Activated T-helper 1 cell treated with anti-CD3 and anti-CD28 coated beads, Interleukin-2, amount 50 U/mL, for 16 hours (primary cell): ENCODE measurements at places on chromosomes 11 and 22.

DNA sequence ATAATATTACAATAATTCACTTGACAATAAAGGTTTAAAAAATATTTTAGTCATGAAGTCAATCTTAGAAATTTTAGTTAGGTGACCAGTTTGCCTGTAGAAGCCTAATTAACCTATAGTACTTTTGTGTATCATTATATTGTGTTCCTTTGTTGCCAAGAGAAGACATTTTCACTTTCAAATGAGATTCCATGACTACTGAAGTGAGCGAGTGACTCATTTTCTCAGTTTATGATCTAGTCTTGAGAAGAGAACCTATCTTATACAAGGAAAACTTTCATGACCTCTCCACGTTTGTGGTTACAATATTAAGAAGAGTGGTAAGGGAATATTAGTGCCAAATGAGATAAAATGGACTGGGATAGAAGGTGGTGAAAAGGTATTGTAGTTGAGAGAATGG, 423.9 kb upstream of the CHORDC1 start:
- DNase-seq: no peak

DNA sequence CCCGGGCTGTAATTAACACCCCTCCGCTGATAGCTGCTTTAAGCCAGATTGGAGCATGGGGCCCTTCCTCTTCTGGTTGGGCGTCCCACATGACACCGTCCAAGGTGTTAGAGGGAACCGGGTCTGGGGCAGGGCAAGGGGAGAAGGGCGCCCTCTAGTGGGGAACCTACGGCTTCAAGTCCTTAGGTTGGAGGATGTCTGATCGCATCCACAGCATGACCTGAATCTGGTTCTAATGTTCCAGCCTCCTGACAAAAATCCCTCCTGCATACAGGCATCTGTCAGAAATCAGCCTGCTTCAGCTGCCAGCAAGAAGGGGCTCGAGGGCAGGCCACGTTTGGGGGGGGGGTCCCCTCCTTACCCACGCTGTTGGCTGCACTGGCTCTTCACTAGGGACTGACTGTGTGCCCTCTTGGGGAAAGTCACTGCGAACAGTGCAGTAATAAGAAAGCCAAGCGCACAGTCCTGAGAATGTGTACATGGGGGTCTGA, 94.2 kb upstream of the TBCEL start:
- DNase-seq: no peak

DNA sequence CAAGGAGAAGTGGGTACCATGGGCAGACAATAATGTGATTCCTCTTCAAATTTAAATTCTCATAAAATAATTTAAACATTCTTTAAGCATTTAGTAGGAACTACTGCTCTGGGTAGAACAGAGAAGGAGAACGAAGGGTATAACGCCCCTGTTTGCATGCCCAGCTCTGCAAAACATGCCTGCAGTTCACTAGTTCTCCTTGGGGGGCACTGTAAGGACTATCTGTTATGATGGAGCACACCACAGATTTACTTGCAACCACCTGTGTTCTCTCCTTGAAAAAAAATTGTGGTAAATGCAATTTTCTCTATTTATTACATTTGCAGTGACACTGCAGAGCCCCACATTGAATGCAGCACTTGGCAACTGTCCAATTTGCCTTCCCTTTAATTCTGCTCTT, 100.3 kb downstream of the GUCY1A2 start:
- DNase-seq: no peak

DNA sequence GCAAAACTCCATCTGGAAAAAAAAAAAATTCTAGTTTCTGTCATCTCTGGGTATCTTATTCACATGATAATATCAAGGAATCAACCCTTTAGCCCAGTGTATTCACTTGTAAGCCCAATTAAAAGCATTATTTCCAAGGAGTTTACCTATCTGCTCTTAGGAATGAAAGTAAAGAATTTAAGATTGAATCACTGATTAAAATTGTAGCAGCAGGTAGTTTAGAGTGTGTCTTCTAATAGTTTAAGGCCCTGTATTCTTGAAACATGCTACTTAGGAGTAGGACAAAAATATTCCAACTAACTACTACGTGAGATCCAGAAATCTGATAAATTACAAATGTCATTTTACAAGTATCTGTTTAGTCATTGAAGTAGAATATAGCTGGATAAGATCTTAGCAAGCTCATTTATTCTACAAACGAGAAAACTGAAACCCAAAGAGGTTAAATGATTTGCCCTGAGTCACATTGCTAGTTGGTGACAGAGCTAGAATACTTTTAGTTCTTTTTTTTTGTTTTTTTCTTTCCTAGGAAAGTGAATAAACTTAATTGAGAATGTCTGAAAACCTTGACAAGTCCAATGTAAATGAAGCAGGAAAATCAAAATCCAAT, 4.0 kb downstream of the TCP11L1 start:
- DNase-seq: no peak

DNA sequence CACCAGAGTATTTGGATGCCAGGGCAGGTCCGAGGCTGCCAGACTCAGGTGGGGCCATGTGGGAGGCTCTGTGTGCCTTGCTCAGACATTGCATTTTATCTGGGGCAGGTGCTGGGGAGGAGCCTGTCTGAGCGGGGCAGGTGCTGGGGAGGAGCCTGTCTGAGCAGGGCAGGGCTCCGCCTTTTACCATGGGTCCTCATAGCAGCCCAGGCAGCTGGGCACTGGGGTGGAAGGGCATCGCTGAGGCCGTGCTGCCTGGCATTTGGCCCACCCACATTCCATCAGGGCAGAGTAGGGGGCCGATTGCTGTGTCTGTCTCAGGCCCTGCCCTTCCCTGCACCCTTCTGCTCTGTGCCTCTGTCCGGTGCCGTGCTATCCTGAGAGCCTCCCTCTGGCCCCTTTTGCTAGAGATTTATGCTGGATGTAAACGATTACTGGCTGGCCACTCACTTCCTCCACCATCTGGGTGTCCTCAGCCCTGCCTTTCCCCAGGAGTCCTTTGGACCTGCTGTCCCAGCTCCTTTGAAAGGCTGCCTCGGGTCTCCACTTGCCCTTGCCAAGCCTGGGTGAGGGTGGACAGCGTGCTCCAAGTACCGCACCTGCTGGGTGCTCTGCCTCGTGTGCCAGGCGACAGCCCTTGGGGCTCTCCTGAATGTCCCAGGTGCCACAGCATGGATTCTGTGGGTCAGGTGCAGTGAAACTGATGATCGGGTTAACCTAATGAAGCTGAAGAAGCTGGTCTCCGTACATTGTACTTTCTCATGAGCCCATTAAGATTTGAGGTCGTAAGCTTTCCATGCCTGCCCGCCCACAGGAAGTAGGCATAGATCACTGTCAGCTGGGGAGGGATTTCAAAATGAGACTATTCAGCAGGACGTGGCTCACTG, 281.6 kb downstream of the TBC1D22A start:
- DNase-seq: no peak

DNA sequence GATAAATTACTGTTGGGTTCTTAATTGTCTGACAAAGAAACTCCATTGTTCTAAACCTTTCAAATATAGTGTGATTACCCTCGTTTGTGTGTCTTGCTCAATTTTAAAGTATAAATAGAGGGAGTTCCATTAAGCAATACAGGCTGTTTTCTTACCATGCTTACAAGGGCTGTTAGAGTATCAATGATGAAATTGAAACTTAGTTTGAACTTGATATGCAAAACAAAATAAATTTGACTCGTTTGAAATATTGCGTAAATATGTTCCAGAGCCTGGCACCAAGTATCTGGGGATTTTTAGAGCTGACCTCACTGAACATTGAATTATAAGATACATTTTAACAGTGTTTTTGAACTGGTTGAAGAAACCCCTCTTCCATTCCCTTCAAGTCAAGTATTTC, 31.7 kb downstream of the TEAD1 start:
- DNase-seq: no peak

GRCh38 chr11:124748481-124749343, 3.3 kb downstream of the VSIG2 start:
- DNase-seq: no peak

DNA sequence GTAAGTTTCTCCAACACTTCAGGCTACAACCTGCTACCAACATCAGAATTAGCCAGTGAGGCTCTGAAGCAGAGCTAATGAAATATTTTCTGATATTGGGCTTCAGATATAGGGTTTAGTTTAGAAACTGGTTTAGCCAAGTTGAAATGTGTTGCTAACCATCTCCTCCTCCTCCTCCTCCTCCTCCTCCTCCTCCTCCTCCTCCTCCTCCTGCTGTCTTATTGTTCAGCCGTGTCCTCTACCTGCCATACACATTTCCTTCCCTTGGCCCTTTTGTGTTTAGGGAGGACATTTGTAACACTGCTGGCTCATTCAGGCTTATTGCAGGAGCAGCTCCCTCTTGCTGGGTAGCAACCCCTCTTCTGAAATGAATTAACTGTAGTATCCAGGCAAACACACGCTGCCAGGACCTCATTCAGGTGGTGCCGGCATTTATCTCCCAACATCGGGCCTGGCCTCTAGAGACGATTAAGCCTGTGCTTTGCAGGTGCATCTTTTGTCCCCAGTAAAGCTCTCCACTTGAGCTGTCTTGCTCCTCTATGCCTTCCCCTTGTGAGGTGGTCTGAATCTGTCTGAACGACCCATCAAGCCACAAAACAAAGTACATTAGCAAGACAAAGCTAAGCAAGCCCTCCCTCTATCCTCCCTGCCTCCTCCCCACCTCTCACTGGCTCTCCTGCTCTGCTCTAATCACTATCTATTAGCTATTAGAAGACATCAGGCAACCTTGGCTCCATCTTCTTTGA, 82.9 kb downstream of the KCNJ1 start:
- no peak for DNase-seq

DNA sequence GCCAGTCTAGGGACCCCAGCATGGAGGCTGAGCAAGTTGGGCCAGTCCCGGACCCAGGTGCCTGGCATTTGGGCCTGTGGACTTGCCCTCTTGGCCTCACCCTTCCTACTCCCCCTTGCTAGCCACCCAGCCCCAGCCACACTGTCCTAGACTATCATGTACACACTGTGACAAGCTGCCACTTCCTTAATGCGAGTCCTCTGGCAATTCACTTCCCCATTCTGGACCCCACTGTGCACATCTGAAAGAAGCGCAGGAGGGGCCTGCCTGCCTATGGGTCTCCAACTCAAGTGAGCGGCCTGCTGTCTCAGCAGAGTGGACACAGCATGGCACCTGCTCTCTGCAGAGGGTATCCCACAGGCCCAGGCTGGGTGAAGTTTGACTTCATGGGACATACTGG, 68.5 kb upstream of the LMO1 start:
- DNase-seq: no peak

DNA sequence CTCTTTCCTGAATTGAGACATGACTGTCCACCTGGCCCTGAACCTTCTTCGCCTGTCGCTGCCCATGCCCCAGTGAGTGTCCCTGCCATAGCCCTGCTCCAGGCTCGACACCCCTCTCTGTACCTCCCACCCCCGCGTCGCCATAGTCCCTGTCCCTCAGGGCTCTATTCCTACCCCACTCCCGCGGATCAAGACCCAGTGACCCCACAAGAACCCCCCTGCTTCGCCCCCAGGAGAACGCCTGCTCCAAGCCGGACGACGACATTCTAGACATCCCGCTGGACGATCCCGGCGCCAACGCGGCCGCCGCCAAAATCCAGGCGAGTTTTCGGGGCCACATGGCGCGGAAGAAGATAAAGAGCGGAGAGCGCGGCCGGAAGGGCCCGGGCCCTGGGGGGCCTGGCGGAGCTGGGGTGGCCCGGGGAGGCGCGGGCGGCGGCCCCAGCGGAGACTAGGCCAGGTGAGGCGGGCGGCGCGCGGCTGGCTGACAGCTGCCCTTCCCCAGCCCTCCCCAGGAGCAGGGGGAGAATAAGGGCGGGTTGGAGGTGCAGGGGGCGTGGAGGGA, 5.6 kb downstream of the NRGN start:
- DNase-seq: no peak

GRCh38 chr11:11251394-11251970, 101.6 kb downstream of the CSNK2A3 start:
- DNase-seq: no peak

DNA sequence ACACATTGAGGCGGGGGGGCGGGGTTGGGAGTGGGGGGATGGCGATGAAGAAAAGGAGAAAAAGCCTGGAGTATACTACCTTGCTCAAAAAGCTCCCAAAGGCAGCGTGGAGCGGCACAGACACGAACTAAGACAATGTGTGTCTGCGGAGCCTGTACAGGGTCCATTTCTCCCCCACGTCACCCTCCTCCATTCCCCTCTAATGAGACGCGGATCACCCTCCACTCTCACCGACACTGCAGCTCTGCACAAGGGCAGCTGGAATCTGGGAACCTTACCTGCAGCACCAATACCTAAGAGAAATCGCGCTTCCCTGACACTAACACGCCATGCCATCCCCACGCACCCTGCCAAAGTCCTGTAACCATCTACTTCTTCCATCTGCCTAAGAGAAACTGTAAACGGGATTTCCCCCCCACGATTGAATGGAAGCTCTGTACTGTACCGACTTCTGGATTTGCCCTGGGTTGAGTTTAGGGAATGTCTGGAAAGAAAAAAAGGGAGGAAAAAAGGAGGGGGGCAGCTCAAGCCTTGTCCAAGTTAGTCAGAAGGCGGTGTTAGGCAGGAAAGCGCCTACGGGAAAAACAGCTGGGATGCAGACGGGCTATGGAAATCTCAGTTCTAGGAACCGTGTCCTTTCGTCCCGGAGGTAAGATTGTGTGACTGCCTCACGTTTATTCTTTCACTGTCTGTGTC, 125.7 kb upstream of the C11orf58 start:
- DNase-seq: no peak

DNA sequence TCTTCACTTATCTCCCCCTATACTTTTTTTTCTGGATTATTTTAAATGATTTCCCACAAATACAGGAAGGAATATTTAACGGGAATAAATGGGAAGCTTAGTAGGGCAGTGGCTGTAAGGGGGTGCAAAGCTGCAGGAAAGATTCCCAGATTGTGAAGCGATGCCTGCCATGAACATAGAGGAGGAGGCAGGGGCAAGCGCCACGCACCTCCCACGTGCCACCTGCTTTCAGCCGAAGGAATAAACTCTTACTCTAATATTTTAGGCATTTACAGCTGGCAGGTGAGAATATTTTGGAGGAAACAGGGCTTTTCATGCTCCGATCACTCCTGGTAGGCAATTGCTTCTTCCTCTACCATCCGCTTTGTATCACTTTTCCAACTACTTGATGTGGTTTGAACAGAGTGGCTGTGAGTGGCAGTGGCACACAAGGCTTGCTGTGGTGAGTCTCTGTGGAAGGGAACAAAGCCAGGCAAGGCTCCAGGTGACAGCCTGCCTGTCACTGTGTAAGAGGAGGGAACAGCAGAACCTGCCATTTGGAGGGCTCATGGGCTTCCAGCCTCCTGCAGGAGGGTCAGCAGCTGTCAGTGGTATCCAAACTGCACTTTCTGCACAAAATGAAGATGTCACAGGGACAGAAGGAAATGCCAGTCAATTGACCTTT, 54.5 kb upstream of the PLET1 start:
- no peak for DNase-seq

DNA sequence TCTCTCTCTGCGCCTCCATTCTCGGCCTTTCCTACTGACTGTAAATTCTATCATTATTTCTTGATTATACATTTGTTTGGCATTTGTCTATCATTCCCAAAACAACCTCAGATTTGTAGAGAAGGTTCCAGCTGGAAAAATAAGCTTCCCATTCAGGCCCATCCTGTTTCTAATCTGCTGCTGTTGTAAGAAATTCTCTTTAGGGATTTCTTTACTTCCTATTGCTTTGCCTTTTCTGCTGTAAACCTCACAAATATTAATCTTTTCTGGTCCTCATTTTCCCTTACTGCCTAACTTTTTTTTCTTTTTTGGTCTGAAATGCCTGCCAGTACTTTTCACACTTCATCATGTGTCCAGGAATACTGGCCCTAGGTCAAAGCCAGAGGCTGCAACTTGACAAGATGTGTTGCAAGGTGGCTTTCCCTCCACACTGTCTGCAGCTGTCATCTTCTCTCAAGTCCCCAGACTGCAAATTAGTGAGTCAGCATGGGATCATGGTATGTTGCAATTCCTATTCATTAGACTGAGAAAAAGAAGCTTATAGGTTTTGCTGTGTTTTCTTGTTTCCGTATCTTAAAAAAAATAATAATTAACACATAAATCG, 858.7 kb upstream of the CHORDC1 start:
- no peak for DNase-seq
